IMR-90 (cell line): ENCODE measurements at places on chromosomes 13 and 19.
A peak's percentile ranks its signal among the peaks of the same experiment; 100 is the strongest.

GRCh38 chr19:37304190-37304883 is 66.6 kb upstream of the ZNF527 start:
- DNase-seq: no peak

- DNase-seq: no peak
Measured at GRCh38 chr13:97387485-97387839, 46.5 kb upstream of the RAP2A start.

DNA sequence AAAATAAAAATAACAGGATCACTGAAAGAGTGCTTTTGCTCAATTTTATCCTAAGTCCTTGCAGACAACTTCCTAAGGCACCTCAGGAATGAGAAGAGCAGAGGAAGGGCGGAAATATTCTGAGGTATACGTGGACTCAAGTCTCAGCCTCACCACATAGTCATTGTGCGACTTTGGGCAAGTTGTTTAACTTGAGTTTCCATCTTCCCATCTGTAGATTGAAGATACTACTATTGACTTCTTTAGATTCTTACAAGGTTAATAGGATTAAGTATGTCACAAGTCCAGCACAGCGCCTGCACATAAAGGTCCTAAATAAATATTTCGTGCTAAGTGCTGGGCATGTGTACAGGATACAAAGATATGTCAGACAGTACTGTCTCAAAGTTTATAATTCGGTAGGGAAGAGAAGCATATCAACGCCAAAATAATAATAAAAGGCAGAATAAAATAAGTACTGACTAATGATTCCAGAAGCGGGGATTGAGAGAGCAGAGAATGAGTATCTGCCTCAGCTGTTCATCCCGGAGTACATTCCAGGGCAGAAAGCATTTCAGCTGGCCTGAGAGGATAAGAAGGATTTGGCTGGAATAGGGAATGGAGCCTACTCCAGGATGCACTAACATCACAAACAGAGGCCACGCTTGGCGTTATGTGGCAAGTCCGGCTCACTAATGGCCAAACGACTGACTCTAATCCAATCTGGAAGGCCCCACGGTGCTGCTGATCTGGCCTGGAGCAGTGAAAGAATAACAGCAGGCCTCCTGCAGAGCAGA is 139.7 kb downstream of the FLT1 start:
- DNase-seq: no peak

DNA sequence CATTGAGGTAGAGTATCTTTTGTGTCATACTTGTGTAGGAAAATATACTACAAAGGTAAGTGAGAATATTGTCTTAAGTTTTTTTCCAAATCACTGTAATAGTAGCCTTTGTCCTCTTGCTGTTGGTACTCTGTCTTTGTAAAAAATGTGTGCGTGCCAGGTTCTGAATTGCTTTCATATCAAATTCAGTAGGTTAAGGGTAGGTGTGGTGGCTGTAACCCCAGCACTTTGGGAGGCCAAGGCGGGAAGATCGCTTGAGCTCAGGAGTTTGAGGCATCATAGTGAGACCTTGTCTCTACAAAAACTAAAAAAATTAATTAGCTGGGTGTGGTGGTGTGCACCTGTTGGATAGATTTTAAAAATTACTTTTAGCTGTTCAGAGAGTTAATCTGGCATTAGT is 46.6 kb downstream of the GARRE1 start:
- no peak for DNase-seq

DNA sequence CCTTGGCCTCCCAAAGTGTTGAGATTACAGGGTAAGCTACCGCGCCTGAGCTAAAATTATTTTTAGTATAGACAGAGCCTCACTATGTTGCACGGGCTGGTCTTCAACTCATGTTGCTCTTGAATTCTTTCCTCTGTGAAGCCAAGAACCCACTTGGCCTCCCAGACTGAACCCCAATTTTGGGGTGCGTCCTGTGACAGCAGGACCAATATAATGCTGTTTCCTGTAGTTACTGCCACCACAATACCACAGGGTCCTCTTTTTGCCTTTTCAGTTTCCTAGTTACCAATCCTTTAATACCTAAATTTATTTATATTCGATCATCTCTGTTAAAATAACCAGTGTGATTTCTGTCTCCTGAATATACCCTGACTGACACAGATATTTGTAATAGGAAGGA is 32.9 kb downstream of the TSKS start:
- no peak for DNase-seq

DNA sequence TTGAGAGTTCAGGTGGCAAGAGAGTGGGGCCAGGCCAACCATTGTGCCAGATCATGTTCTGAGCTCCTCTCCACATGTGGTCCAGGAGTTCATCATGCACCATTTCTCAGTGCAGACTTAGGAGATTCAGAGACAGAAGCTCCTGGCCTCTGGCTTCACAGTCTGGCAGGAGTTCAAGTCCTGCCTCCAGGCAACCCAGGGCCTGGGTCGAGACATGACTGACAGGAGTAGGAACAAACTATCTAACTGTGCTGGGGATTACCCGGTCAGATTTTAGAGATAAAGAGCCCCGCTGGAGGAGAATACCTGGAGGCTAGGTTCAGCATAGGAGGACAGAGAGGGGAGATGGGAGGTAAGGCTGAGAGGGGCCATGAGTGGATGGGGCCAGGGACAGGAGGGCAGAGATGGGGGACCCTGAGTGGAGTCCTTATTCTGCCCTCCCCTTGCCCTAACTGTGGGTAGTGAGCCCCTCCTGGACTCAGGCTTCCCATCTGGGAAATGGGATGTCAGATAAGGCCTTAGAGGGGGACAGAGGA is 906 bp upstream of the CYP4F11 start:
- no peak for DNase-seq

DNA sequence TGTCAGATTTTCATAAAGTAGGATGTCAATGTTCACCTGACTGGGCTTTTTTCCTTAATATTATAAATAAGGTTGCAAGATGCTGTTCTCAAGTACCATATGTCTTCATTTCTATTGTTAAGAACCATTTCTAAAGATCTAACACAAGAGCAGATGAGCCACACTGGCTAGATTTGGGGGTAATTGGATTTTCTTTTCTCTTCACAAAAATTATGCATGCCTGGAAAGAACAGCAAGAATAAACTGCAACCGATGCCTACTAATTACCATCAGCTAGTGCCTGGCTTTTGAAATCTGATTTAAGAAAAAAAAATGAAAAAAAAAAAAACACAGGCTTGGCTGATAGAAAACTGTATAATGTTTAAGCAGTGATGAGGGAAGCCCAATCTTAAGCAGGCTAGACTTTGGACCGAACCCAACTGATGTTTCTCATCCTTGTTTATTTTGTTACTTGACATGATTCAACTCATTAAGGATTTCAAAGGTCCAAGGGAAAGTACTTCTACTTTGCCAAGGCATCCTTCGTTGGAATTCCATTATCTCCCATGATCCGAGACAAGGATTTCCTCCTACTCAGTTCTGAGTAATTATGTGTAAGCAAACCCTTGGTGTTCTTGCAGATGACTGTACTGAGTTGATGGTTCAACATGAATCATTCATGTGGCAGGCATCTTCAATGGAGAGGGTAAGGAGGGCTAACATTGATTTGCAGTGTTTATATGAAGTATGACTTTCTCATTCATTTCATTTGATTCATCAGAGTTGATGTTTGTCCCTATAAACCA is 300.5 kb downstream of the SPRY2 start:
- DNase-seq: peak; percentile 100

GRCh38 chr13:39767791-39768517 is 112.5 kb downstream of the COG6 start:
- DNase-seq: no peak

DNA sequence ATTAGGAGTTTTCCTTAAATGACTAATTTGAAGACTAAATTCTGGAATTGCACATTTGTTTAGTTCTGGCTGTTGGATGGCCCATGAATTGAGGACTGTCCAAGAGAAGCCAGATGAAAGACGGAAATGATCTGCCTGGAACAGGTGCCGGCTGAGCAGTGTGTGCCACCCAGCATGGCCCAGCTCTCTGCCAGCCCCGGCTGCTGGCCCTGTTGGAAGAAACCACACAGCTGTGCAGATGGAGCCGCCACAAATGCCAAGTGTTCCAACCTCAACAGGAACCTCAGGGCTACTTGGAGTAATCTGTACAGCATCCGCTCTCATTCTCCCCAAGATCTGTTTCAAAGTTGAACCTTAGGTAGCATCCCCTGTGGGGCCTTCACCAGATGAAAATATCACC is 67.0 kb upstream of the STARD13 start:
- no peak for DNase-seq

GRCh38 chr13:57314897-57315520 is 148.0 kb downstream of the PRR20E start:
- no peak for DNase-seq

- no peak for DNase-seq
Measured at GRCh38 chr13:78660495-78660857, 1.5 kb upstream of the OBI1 start.

- DNase-seq: no peak
Measured at GRCh38 chr13:85632526-85633195, 166.6 kb downstream of the SLITRK6 start.

DNA sequence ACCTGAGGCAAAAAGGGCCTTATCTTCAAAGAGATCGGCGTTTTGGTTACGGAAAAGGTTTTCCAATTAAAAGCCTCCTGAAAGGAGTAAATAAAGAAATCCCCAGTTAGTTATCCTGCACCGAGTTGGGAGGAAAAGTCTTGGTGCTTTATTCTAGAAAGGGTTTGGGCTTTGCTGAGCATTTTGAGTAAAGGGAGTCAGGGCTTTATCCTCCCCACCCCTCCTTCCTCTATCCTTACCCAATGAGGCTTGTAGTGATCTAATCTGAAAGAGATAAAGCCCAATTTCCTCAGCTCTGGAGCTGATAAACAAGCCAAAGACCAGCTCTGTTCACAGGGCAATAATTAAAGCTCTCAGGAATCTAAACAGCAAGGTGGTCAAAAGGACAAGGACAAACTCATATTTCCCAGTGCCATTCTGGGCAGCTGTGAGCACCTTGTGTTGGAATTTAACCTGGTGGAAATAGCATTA is 188.9 kb upstream of the TSC22D1 start:
- no peak for DNase-seq

- DNase-seq: peak; percentile 21
Measured at GRCh38 chr13:40916207-40916998, 102.7 kb downstream of the ELF1 start.

GRCh38 chr13:113926301-113926761 is 47.5 kb downstream of the C13orf46 start:
- DNase-seq: peak; percentile 60

- no peak for DNase-seq
Measured at GRCh38 chr13:43132911-43133310, 109.5 kb downstream of the DNAJC15 start.

GRCh38 chr13:113981194-113981605 is 7.3 kb upstream of the C13orf46 start:
- DNase-seq: no peak

DNA sequence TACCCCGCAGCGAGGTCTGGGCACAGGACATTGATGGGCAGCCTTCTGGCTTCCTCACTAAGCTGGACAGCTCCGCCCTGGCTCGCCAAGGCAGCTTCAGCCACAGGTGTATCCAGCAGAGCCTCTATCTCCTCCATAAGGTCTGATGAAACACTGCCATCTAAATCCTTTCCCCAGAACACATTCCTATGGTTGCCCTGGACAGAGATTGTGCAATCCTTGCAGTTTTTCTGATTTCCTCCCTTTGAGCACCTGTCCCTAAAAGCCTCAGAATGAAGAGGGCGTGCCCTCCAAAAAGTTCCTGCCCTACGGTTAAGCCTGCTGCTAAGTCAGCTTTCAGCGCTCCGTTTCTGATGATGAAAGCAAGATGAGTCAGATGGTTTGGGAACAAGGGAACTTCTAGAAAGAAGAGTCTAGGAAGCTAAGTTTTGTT is 21.0 kb downstream of the CLEC4M start:
- peak; percentile 72 for DNase-seq

- DNase-seq: no peak
Measured at GRCh38 chr19:38735257-38735686, 9.0 kb downstream of the CAPN12 start.

DNA sequence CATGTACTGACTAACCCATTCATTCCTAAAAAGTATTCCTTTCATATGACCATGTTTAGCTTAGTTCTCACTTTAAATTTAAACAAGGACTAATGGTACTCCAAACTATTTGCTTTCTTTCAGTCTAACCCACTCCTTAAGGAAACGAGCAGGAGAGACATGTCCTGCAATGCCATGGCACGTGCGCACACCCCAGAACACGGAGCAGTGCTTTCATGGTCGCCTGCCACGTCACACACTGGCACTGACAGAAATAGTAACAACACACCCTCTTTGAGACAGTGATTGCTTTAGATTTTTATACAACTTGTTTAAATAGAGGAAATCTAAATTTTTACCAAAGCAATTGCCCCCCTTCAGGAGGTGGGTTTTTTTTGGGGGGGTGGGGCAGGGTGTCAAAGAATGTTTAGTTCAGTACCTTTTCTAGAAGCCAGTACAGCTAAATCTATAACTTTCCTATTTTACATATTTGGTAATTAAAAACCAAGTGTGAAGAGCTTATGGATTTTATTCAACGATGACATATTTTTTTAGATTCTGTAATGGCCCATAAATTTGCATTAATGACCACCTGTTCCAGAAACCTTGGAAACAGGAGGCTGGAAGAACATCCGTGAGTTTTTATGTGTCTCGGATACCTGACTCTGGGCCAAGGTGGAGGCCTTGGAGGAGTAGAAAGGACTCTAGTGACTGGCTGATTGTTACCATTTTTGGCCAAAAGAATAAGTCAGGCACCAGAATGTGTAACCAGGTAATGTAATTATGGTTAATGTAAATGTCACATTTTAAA is 247.1 kb downstream of the DCT start:
- no peak for DNase-seq

DNA sequence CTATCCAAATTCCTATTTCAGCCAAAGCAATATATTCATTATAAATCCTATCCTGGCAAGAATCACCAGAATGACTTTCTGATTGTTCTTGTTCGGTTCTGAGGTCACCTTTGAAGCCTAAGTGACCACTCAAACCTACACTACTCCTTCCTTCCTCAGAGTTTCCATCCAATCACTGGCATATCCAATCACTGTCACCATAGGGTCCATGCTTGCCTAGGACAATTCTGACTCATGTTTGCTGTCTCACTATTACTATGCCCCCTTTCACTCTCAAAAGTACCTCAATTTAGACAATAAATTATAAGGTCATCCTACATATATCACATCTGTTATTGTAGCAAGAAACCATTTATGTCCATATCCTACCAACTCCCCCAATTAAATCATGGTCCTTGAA is 58.9 kb downstream of the UBL3 start:
- DNase-seq: no peak

- DNase-seq: no peak
Measured at GRCh38 chr13:59000770-59001169, 1163.0 kb downstream of the DIAPH3 start.

DNA sequence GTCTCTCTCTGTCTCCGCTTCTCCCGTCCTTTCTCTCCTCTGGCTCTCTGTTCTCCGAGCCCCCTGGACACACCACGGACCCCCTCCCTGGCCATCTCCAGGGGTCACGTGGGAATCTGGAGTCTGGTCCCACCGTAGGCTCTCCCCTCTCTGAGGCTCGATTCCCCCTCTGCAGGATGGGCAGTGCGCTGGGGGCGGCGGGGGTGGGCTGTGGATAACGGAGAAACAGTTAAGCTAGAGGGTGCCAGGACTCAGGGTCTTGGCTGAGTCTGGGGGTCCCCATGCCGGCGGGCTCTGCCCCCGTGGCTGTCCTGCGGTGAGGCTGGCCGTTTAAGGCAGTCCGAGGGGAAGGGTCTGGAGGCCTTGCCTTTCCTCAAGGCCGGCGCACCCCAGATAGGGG is 462 bp upstream of the MEIS3 start:
- no peak for DNase-seq
